ENCODE measurements at places on chromosomes 3 and 15. TPM values are rescaled to one million over a fixed set of nuclear protein-coding genes. Genes with fewer than 3 reads are reported as not detected.

FBXO40 gene
- not detected for total RNA-seq

TMED3 gene
- total RNA-seq = 32.4 TPM

- DNase-seq = no peak
These were observed 6.6 kb upstream of the MUC4 start for GRCh38 chr3:195818301-195818700.

DNA sequence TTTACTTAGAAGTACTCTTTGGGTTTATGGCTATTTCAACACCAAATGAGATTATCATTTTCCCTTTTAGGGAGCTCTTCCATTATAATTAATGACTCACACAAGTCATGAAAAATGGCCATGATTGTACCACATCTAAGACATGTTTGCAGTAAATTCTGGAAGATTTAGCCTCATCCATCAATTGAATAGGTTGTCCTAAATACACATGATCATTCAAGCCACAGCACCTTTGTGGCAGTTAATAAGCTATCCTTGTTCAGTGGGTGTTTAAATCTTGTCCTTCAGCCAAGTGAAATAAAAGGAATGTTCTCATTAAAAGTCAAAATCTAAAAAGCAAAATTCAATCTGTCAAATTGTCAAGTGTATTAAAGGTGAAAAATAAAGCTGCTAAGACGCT lies 237.5 kb downstream of the ZPLD1 start:
- no peak for DNase-seq

DNA sequence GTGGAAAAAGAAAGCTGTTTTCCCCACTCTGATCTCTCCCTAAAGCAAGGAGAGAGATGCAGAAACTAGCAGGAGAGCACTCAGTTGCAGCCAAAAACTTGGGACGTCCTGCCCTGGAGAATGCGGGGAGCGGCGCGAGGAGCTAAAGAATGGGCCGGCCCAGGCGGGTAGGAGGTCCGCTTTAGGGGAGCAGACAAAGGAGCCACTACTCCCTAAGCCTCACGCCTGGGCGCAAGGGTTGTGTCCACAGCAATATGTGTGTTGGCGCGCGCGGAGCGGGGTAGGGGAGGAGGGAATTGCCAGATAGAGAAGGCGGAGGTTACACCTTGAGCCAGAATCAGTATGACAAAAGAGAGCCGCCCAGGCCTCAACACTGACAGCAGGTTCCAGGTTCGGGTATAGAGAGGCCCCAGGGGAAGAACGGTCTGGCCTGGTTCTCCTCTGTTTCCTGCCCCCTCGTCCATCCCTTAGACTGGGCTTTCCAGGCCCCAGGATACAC lies 2.9 kb downstream of the WNT5A start:
- DNase-seq = no peak

- peak; percentile 72 for DNase-seq
These were observed at the start of gene ATP10A for GRCh38 chr15:25863111-25863967. TSS of gene ATP10A (minus strand) at chr15:25863327. CDS start at chr15:25863096, 231 bp downstream.

DNA sequence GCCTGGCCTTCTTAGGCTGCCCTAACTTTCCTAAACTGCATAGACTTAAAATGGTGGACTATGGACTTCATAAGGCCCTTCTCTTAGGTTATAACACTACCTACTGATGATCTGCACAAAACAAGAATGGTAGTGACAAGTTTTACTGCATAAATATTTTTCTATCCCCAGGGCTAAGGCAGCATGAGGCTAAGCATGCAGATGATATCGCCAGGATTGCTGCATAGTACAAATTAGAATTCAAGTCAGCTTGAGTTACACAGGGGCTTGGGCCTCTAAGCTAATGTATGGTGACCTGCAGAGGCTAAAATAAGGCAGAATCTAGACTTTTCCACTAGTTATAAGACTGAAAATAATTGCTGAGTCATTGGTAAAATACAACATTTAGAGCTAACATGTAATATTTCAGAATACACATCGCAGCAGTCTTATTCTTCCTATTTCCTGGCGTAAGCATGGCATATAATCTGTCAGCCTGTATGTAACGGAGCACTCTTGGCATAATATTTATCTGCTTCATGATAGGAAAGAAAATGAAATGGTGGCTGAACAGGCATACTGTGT lies 15.3 kb upstream of the RBMS3 start:
- no peak for DNase-seq

DNA sequence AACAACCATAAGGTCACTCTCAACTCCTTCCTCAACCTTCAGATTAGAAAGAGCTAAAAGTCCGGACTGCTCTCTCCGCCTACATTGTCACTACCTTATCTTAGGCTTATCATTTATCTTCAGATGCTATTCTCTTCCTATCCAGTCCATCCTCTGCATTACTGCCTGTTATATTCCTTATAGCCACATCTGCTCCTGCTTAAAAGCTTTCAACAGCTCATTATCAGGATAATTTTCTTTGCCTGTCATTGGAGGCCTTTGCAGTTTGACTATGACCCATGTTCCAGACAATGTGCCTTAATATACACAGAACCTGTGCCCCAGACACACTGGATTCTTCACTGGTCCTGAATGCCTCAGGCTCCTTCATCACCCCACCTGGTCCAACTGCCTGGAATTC lies 184.1 kb upstream of the SETMAR start:
- DNase-seq = no peak

GRCh38 chr15:75842722-75843677 lies at the start of gene UBE2Q2:
TSS of gene UBE2Q2 (plus strand) at chr15:75843447. CDS start at chr15:75843667, 220 bp downstream.
- DNase-seq = peak; percentile 77

GRCh38 chr3:148030975-148031374 lies 621.8 kb downstream of the ZIC1 start:
- DNase-seq = no peak

- no peak for DNase-seq
These were observed 535.8 kb downstream of the TBL1XR1 start for GRCh38 chr3:176661432-176661964.

All from activated CD4-positive, alpha-beta T cell treated with anti-CD3 and anti-CD28 coated beads, Interleukin-2, amount 10 ng/mL, durations not matched to agents 7 days and 5 days (primary cell).